ENCODE measurements at places on chromosomes 11 and 22. TPM values are rescaled to one million over a fixed set of nuclear protein-coding genes. Genes with fewer than 3 reads are reported as not detected.
A peak's percentile ranks its signal among the peaks of the same experiment; 100 is the strongest.

GRCh38 chr11:34331736-34332135, 26.1 kb downstream of the ABTB2 start:
- DNase-seq, result no peak

DNA sequence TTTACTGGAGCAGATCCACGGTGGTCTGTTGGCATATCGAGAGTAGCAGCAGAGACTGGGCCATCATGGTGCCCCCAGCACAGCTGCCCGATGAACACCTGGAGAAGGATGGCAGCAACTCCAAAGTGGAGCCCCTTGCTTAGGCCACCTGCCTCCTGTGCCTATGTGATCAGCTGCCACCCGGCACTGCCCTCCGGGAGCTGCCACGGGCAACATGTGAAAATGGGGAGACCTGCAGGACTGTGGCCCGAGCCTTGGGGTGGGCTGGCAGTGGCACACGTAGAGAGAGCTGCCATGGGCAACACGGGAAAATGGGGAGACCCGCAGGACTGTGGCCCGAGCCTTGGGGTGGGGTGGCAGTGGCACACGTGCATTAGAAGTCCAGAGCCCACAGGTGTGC, 3.1 kb downstream of the FXYD2 start:
- no peak for DNase-seq

GRCh38 chr11:102883141-102883540, 8.4 kb upstream of the MMP12 start:
- no peak for DNase-seq

- DNase-seq, result no peak
These were observed 23.7 kb downstream of the GNB1L start for GRCh38 chr22:19831016-19831415.

- DNase-seq, result no peak
These were observed 559.8 kb downstream of the NELL1 start for GRCh38 chr11:21229224-21229623.

DNA sequence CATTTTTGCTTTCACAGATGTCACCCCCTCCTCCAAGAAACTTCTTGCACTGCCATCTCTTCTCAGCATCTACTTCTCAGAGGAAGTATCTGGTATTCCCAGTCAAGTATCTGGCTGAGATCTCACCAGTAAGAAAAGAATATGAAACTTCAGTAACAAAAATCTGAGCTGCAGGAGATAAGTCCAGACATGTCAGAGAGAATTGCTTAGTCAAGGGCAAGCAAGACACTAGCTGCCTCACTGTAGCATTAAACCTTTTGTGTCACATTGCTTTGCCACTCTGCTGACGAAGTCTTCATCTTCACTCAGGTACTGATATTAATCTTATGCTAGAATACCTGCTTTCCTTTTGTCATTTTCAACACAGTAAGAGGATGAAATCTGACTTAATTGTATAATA, 70.6 kb upstream of the ZC3H12C start:
- DNase-seq, result no peak

GRCh38 chr11:134207538-134208239, 16.1 kb downstream of the NCAPD3 start:
- DNase-seq, result peak; percentile 54

DNA sequence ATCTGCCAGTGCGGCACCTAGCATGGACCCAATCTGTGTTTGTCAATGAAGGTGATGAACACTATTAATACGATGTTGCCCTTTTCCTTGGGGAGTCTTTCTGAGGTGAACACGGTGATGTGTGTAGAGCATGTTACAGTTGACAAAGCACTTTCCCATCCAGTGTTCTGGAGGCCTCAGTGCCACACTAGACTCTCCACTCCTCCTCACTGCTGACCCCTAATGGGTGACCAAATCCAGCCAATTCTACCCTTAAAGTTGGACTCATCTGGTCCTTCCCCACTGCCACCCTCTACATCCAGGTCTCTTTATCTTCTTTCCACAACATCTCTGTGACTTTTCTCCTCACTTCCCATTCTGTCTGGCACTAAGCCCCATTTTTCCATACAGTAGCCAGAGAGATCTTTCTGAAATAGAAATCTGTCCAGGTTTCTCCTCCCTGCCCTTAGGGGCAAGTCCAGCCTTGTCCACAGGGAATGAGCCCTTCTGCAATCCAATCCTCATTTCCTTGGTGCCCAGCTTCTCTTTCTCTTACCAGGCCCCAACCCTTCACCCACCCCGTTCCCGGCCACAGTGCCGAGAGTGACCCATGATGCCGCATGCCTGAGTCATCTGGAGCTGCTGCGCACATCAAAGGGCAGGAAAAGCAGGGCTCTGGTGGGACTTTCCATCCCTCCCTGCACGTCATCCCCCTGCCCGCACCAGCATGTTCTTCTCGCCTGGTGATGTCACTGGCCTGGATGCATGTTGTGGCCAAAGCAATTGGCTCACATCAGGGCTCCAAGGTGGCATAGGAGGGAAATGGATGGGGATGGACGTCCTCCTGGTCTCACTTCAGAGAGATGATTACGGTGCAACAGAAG, 64.2 kb downstream of the RASSF10 start:
- no peak for DNase-seq

GRCh38 chr11:24593332-24593731, 96.5 kb downstream of the LUZP2 start:
- no peak for DNase-seq

DNA sequence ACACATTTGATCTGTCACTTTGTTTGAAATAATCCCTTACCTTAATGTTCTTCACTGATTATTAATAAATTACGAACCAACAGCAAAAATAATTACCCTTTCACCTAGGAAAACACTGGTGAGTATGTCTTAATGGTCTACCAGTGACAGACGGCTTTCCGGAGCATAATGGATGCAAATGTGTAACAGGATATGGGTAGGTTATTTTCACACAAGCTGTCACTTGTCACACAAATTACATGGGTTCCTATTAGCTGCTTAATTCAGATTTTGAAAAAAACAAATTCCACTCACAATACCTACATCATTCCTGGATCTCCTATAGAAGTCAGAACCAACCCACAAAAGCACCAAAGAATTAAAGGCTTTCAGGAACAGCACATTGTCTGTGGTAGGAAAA, 127.9 kb downstream of the WT1 start:
- no peak for DNase-seq

DNA sequence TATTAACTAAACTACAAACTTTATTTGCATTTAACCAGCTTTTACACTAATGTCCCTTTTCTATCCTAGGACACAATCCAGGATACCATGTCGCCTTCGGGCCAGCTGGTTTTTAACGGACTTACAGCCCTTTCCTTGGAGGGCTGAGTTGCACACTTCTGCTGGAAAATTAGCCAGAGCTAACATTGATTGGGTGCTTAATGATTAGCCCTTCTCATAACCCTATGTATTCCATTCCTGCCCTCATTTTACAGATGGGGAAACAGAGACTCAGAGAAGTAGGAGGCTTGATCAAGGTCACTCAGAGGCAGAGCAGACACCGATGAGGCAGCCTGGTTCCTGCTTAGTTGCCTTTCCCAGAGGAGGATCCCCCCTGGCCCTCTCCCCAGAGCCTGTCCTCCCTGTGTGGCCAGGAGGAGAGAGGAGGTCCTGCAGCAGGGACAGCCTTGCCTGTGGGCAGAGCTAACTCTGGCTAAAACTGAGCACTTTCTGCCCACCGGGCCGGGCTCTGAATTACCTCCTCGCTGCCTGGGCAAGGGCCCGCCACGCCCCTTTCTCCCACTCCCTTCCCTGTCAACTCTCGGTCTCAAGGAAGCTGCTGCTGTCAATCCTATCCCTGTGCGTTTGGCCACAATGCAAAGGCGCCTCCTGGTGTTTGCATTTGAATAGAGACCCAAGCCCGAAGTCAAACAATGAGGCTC, 59.6 kb upstream of the PAX6 start:
- no peak for DNase-seq

DNA sequence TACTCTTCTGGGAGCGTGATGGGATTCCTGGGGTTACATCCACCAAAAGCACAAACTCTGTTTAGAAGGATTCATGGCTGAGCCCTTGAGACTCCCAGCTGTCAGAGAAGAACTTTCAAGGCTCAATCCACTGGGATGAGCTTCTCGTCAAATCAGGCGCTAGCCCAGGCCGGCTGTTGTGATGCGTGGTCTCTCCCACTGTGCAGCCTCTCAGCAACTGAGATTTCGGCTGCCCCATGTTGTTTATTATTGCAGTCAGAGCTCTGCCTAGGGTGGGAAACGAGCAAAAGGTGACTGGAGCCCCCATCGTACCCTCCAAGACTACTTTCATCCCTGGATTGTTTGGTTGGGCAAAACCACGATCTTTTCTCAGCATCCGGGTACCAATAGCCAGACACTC, 251.6 kb downstream of the ETS1 start:
- DNase-seq, result no peak

DNA sequence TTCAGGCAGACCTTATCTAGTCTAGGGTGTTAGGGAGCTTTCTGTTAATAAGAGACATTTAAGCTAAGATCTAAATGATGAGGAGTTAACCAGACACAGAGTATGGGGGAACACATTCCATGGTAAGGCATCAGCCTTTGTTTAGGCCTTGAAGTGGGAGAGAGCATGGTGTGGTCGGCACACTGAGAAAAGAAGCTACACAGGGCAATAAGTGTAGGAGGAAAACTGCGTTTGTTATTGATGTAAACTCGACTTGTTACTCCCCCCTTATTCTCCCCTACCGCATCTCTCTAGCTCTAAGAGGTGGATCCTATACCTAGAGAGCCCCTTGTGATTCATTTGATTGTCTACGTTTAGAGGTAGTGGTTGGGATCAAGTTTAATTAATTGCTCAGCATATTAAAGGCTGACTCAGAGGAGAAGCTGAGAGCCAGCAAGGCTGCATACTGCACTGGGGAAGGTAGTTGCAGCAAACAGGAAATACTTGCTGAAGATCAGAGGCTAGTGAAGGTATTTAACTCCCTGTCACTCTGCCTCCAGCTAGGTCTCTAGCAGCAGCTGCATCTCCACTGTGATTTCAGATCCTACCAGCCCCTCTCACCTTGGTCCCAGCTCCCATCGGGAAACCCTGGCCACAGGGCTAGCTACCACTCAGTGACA, 86.8 kb upstream of the TEAD1 start:
- DNase-seq, result no peak

- DNase-seq, result peak; percentile 43
These were observed 40.0 kb downstream of the TPCN2 start for GRCh38 chr11:69088676-69089146.

OR2AG1 gene
- not detected for total RNA-seq

OR5T1 gene
- not detected for total RNA-seq

ELFN2 gene
- 0.88 TPM for total RNA-seq

OR4D5 gene
- not detected for total RNA-seq

C11orf91 gene
- 0.47 TPM for total RNA-seq

GRAMD1B gene
- total RNA-seq, result 10.7 TPM

BSX gene
- total RNA-seq, result not detected

SERPING1 gene
- total RNA-seq, result not detected

HBG1 gene
- total RNA-seq, result not detected

Measured in naive thymus-derived CD8-positive, alpha-beta T cell (primary cell).